ENCODE measurements at places on chromosomes 16 and 17.

DNA sequence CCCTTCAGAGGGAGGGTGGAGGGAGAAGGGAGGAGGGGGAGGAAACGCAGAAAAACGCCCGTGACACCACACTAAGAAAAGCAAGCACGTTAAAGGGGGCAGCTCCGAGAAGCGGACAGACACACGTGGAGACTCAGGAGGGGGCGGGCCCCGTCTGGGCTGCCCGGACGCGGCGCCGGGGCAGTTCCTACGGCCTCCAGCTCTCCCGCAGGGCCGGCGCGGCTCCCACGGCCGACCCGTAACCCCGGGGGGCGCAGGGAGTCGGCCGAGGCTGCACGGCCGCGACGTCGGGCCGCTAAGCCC is 362 bp downstream of the KLHDC4 start:
- DNase-seq: peak; percentile 38

DNA sequence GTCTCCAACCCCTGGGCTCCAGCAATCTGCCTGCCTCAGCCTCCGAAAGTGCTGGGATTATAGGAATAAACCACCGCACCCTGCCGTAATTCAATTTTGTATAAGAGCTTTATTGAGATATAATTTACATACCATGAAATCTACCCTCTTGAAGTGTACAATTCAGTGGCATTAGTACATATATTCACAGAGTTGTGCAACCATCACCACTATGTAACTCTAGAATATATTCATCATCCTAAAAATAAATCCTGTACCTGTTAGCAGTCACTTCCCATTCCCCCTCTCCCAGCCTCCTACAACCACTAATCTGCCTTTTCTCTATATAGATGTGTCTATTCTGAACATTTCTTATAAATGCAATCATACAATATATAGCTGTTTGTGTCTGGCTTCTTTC is 26.1 kb downstream of the TOM1L2 start:
- DNase-seq: no peak

DNA sequence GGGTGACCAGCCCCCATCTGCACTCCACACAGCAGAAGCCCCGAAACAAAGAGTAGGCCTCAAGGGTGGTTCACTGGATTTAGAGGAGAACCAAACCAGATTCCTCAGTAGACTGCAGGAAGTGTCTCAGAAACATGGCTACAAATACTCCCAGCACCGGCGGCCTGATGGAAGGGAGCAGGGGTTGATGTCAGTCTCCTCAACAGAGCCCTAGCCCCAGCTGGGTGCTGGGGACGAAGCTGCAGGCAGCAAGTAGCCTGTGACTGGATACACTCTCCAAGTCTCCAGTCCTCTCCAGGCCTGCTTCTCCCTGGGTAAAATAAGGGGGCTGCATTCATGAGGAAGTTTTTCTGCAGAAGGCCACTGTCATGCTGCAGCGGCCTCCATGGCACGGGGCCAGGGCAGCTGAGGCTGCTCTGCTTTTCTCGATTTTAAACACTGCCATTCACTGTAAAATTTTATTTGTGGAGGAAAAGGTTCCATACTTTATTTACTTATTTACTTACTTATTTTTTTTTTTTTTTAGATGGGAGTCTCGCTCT is 36.7 kb upstream of the SREBF1 start:
- DNase-seq: no peak

GRCh38 chr17:1464186-1464585 is 8.2 kb upstream of the CRK start:
- no peak for DNase-seq

- no peak for DNase-seq
These were observed at the start of gene ASIC2 for GRCh38 chr17:33292981-33293867. Gene ASIC2, minus strand, starts transcription at chr17:33293295.

DNA sequence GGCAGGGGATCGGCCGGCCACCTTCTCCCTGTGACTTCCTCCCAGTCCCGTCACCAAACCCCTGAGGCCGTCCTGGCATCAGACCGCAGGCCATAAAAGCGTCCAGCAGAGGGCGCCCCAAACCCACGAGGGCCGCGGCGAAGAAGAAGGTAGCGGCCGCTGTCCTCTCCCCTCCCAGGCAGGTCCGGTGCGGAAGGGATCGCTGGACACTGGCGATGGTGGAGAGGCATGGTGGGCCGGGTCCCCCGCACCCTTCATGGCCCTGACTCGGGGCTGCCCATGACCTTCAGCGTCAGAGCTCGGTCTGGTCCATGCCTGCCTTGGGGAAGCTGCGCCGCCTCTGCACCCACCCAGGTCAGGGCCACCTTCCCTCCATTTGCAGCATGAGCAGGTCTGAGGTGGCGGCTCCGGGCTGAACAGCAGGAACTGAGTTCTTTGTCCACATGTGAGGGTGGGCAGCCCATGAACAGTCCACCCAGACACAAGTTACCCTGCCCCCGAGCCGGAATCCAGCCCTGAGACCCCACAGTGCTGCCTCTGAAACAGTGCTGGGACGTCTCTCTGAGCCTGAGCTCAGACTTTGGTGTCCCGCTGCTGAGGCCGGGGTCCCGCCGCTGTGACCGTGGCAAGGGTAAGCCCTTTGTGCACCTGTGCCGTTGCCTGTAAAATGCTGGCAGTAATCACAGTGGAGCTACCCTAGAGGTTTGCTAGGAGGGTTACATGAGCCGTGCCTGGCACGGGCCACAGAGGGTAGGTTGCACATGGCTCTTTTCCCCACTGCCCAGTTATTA is 40.8 kb upstream of the CMIP start:
- peak; percentile 62 for DNase-seq

- no peak for DNase-seq
These were observed 51.0 kb upstream of the NOL11 start for GRCh38 chr17:67666710-67667109.

DNA sequence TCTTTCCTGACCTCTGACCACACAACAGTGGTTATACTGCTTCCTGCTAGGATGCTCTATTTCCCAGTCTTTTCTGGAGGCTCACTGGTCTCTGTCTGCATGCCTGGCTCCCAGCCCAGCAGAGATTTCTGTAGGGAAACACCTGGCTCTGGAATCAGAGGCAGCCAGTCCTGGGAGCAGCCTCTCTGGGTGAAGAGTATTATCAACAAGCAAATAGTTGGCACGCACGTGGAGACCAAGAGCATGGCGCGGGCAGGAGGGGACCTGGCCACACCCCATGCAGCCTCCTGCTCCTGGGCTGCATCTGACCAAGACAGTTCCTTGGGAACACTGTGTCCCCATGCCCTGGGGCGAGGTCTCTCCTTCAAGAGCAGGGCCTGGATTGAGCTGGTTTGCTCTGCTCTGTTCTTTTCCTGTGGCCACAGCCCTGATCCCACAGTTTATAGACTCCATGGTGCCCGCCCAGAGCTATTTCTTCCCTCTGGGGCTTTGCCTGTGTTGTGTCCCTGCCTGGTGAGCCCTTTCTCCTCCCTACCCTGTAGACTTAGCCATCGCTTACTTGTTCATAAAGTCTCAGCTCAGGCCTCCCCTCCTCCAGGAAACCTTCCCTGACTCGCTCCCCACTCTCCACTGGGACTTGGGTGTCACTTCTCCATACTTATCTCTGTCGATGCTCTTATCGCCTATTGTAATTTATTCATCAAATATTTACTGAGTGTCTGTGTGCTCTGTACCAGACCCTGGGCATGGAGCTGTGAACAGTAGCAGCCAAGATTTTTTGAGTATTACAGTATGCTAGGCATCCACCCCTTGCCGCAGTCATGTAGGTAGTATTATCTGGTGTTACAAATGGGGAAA is 60.6 kb downstream of the SCNN1B start:
- DNase-seq: no peak

DNA sequence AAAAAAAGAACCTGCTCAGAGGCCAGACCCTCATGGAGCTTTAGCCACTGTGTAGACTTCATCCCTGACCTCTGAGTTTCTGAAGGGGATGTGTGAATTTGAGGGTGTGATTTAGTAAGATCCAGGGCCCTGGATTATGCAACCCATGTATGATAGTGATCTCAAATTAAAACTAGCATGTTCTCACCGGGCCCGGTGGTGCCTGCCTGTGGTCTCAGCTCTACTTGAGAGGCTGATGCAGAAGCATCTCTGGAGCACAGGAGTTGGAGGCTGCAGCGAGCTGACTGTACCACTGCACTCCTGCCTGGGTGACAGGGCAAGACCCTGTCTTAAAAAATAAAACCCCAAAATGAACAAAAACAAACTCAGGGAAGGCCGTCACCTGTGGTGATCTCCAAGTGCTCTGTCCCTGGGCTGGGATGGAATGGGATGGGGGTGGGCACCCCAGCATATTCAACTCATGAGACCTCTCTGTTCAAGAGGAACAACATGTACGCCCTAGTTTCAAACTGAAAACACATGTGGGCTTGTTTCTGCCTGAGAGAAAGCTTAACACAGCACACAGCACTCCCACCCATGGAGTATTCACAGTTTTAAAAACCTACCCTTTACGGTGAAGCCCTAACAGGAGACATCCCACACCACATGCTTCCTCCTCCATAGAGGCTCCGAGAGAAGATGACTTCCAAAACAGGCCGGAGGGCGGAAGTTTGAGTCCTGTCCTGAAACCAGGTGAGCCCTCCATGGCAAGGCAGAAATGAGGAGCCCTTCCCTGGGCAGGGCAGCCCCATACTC is 30.1 kb downstream of the GNPTG start:
- DNase-seq: no peak

- DNase-seq: no peak
These were observed 215.4 kb downstream of the UTP18 start for GRCh38 chr17:51475730-51476129.
